ENCODE measurements at places on chromosomes 6 and 20.

DNA sequence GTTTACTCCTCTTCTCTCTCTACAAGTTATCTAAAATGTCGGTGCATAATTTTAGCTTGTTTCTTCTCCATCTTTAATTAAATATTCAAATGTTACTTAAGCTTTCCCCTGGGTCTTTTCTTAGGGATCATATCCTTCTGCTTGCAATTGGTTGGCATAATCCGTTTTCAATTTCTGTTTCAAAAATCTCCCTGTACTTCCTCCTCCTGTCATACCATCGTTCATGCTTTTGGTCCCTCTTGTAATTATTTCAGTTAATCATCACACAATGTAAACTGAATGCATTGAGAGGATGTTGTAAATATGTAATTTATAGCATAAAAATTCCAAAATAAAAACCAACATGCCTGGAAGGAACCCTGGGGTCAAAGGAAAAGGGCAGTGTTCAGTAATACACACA, 189.2 kb upstream of the RAB32 start:
- no peak for DNase-seq

- no peak for DNase-seq
These were observed at the start of gene BMP2 for GRCh38 chr20:6767536-6768227. TSS of gene BMP2 (plus strand) at chr20:6767686. CDS start at chr20:6770127, 2,441 bp downstream.

DNA sequence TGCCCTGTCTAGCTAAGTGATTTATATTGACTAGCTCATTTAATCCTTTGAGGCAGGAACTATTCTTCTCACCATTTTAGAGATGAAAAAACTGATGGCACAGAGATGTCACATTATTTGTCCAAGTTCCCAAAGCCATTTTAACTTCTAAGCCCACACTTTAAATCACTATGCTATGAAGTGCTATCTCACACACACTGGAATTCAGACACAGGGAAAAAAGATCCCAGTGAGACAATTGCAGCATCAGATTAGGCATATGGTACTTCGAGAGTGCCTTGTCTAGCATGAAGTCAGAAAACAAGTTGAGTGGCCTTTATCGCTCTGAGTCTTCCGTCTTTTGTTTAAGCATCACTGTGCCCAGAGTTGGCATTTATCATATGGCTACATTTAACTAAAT, 54.1 kb upstream of the PDE7B start:
- DNase-seq = no peak

- DNase-seq = no peak
These were observed 142.6 kb downstream of the ADGRG6 start for GRCh38 chr6:142444376-142444775.

DNA sequence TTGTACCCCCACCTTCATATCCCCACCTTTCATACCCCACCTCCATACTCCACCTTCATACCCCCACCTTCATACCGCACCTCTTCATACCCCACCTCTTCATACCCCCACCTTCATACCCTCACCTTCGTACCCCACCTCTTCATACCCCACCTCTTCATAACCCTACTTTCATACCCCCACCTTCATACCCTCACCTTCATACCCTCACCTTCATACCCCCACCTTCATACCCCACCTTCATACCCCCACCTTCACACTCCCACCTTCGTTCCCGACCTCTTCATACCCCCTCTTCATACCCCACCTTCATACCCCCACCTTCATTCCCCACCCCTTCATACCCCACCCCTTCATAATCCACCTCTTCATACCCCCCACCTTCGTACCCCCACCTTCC, 92.9 kb upstream of the NAA20 start:
- no peak for DNase-seq

DNA sequence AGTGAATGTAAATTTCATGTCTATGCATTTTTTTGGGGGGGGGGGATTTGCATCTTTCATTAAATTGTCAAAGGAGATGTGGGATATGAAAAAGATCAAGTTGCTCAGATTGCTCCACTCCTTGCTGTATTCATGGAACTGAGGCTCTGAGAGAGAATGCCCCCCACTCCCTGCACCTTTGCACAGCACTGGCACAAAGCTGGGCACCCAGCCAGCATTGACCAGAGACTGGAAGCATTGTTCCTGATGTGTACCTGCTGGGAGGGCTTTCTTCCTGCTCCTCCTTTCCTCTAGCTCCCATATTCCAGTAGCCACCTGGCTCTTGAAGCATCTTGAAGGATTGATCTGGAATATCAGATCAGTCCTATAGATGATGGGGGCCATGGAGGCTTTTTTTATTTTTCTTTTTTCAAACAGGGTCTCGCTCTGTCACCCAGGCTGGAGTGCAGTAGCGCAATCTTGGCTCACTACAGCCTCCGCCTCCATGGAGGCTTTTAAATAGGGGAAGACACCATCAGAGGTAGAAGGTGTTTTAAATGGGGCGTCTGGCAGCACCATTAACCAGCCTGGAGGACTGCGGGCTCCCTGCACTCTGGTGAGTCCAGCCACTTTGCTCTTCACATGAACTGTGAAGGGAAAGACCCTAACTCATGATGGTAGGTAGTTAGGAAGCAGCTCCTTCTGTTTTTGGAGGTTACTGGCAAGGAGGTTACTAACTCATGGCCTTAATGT, 10.9 kb downstream of the DUSP15 start:
- DNase-seq = no peak
